Pancreas (tissue), 10 donors: ENCODE measurements at places on chromosomes 4 and X. TPM values are rescaled to one million over a fixed set of nuclear protein-coding genes. Genes with fewer than 3 reads are reported as not detected.

DNA sequence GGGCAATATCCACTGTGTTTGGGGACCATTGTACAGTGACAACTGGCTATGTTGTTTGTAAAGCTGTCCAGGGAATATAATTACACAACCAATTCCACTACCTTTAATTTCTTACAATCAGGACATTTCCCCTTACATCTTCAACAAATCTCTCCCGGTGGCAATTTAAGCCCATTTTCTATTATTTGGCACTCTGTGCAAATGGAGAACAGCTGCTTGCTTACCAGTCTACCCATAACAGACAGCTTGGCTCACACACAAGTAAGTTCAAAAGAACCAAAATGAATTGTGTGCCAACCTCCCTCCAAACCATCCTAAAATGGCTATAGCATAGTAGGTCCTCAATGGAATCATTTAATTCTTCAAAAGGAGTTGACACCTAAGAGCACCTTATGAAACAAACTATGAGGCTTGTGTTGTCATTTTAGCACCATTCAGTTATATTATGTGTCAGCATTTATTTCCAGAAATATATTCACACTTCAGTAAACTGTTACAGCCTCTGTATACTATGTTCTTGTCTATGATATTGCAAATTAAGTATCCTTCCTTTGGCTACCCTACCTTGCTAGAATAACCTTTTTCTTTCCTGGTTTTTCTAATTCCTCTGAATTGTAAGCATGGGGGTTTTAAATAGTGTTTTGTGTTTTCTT, 18.4 kb downstream of the GABRA4 start:
- DNase-seq, result no peak

GRCh38 chr4:87521757-87522374, 7.3 kb downstream of the SPARCL1 start:
- no peak for DNase-seq

GRCh38 chr4:140955641-140956040, 177.6 kb downstream of the RNF150 start:
- DNase-seq, result no peak

GRCh38 chrX:47815901-47816845, 20.5 kb upstream of the ZNF81 start:
- no peak for DNase-seq

DNA sequence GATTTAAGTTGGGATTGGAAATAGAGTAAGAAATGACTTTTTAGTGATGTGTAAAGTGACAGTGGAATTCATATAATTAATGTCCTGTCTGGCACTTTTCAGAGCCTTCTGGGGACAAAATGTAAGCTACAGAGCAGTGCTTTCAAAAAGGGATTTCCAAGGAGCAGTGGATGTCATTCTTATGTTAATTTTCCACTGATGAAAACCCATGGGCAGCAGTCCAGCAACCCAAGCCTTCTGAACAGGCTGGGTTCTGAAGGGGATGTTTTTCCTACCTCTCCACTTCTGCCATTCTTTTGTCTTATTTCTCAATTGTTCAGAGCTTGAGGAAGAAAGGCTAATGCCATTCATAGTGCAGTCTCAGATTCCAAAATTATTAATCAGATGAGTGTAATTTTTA, 717.6 kb upstream of the HS3ST1 start:
- no peak for DNase-seq

DNA sequence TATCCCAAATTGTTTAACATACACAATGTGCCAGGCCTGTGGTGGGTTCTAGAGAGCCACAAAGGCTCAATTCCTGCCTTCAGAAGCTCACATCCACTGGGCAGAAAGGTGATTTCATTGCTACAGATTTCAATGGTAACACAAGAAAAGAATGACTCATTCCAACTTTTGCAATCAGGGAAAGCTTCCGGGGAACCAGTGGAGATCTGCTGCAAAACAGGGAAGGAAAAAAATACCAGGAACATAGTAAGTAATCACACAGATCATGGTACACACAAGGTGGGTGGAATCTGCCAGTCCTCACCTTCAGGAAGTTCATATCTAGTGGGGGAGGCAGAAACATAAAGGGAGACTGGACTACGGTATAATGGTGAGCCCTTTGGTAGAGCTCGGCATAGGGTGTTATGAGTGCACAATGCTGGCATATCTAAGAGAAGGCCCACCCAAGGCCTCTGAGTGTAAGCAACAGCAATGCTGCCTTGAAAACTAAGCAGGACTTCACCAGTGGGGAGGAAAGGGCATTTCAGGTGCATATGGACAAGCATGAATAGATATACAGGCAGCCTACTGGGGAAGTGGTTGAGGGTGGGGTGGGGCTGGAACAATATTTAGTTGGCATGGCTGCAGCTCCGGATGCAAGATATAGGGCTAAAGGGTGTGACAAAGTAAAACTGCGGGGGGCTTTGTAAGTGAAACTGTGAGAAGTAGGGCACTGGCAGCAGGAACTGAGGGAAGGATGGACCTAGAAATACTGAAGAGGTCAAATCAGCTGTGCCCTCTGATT, 24.2 kb downstream of the GPRIN3 start:
- no peak for DNase-seq

- no peak for DNase-seq
These were observed 208.2 kb downstream of the FAT4 start for GRCh38 chr4:125522992-125523391.

GRCh38 chr4:89419111-89419695, 111.6 kb upstream of the GPRIN3 start:
- no peak for DNase-seq

DNA sequence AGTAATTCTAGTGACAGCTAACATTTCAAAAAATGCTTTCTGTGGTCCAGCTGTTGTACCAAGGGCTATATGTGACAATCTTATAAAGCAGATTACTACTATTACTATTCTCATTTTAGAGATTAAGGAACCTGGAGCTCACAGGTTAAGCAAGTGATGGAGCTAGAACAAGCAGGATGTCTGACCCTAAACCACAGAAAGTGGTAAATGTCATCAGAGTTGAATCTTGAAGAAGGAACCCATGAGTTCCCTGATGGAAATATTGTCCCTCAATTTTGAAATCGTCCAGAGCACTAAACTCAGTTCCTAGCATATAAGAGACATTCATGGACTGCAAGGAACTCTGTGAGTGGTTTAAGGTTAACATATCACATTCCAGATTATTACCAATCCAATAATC, 214.0 kb downstream of the APBB2 start:
- DNase-seq, result no peak

DNA sequence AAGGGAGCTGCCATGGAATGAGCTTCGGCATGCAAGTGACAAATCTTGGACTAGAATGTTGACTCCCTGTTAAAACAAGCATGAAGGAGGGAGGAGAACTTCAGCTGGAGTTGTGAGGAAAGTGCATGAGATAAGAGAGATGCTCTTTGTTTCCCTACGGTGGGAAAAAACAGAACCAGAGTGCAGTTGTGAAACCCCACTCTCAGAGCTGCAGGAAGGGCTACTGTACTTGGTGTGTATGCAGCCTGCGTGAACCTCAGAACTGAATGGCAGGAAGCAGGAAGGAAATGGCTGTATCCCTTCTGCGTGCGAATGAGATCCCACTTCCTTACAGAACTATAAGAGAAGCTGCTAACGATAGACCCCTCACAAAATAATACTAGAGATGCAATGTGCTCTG, 57.2 kb downstream of the EGF start:
- DNase-seq, result no peak

DNA sequence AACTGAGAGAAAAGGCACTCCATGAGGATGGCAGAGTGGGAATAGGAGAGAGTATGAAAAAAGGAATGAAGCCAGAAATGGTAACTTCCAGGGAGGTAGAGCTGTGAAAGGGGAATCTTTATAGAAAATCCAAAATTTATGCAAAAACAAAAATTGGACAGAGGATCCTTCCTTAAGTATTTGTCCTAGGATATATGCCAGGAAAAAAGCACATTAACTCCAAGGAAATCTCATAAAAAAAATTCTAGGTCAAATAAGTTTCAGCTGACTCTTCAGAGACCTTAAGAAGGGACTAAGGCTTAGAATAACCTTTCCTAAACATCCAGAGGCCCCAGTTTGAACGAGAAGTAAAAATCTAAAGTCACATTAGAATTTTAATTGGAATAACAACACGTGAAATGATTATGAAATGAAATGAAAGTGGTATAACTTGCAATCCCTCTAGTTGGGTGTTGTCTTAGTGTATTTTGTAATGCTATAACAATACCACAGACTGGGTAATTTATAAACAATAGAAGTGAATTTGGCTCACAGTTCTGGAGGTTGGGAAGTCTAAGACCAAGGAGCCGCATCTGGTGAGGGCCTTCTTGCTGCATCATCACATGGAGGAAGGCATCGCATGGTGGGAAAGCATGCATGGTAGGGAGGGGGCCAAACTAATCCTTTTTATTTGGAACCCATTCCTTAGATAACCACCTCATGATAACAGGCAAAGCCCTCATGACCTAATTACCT, 145.4 kb upstream of the RXFP1 start:
- no peak for DNase-seq

DNA sequence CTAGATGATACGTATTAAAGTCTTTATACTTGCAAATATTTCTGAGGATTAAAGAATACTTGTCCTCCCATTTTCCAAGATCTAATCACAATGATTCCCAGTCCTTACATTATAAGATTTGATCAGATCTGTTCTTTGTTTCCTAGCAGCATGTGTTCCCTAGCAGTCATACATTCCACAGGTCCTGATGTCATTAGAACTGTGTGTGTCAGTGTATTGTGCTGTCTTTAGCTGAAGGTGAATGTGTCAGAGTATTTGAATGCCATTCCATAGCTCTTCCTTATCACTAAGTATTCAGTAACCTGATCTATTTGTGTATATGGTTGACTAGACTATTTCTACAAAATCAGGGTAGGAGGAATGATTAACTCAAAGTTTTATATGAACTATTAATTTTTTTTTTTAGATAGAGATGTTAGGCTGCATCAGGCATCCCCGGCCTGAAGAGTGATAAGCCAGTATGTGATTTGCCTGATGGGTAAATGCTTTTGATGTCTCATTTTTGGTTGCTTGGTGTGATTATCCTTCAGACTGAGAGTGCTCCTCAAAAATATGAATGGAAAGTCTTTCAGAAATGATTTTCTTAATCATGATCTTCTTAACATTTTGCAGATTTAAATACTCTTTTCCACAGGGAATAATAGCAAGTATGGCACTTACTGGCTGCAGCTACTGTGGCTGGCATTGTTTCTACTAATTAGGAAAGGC, 4.4 kb downstream of the ADGRL3 start:
- DNase-seq, result no peak

- DNase-seq, result no peak
These were observed 63.9 kb upstream of the TRIM2 start for GRCh38 chr4:153140294-153140693.

DNA sequence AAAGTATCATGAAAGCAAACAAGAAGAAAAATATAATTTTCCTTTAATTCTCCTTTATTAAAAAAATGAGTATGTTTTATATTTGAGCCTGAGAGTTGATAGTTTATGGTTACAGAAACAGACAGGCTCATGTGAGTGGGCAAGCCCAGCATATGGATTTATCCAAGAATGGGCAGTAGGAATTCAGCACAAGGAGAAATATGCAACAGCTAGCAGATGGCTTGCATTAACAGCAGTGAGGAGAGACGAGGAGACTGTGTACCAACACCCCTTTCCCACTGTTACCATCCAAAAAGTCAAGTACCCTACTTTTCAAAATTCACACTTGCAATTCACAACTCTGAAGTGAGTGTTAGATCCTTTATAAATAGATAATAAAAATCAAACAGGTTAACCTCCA, 1760.2 kb upstream of the TENM3 start:
- DNase-seq, result no peak

DNA sequence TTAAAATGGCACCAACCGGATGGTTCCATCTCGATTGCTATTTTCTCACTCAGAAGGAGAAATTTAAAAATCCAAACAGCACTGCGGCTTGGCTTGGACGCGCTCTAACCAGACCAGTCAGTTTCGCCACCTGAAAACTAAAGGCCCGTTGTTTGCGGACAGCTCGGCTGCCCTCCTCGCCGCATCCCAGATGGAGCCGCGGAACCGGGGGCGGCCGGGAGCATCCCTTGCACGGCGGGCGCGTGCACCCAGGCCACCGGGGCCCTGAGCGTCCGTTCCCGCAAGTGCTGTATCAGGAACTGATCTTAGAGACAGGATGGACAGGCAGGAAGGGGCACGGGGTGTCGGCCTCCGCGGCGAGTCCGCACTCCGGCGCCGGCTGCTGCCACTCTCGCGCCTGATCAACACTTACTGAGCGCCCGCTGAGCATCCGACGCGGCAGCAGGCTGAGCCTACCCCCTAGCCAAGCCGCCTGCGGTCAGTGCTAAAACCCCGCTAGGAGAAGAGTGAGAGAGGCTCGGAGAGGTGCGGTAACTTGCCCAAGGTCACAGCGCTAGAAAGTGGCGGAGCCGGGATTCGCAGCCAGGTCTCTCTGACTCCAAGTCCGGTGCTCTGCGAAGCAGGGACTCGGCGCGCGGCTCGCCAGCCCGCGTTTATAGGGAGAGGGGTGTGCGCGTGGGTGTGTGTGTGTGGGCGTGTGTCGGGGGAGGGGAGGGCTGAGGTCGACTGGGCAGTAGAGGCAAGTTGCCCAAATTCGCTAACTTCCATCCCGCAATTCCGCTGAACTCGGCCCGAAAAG, at the start of gene CITED1:
TSS of gene CITED1 (minus strand) at position 629 of the 799 bp plus-strand sequence. CDS start 3,045 bp downstream, outside the sequence.
- DNase-seq, result peak; percentile 31

DNA sequence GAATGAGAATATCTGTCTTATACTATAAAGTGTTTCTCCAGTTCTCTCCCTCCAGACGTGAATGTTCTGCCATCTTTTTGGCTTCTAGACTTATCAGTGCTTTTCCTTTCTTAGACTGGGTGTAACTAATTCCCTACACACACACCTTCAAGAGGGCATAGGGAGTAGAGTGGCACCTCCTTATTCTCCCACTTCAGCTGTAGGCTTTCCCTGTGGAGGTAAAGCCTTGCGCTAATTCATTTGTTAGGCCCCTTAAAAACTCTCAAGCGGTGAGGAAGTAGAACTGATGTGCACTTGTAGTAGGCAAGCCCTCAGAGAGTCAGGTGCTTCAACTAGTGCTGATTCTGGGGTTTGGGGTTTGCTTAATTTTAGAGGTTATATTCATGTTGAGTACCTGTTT, 10.0 kb downstream of the KLHL2 start:
- no peak for DNase-seq

GRCh38 chr4:6362896-6363295, 93.2 kb downstream of the WFS1 start:
- DNase-seq, result no peak

DNA sequence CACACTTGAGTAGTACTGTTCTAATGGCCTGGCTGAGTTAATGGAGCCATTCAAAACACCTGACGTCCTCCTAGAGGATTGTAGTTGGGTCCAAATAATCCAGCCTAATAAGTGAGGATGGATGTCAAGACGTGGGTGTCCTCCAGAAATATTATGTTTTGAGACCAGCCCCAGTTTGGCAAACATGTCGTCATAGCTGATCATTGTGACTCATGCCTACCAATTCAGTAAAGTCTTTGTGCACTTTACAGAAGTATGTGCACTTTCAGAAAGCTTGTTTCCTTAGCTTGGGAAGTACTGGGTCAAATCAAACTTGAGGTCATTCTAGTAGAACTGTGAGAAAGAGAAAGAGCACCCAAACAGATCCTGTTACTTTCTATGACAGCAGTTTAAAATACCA, 37.6 kb upstream of the GLRA2 start:
- DNase-seq, result no peak

The SLC9B1 gene
- total RNA-seq, result 0.98 TPM

The CENPVL3 gene
- not detected for total RNA-seq

The NSUN7 gene
- total RNA-seq, result 4.5 TPM

The POLN gene
- total RNA-seq, result 1.2 TPM

The CDX4 gene
- total RNA-seq, result not detected

The TEX13C gene
- not detected for total RNA-seq

The DAPP1 gene
- total RNA-seq, result 1.9 TPM

The GPC3 gene
- total RNA-seq, result 1.7 TPM

The SPCS3 gene
- total RNA-seq, result 144 TPM

The JCHAIN gene
- total RNA-seq, result 2.5 TPM
